ENCODE measurements at places on chromosomes 6 and 20. TPM values are rescaled to one million over a fixed set of nuclear protein-coding genes. Genes with fewer than 3 reads are reported as not detected.

ETV7 gene
- total RNA-seq: not detected

ABHD16B gene
- total RNA-seq: not detected

CDC5L gene
- total RNA-seq: 39.0 TPM

EFCAB8 gene
- not detected for total RNA-seq

BMP2 gene
- total RNA-seq: 0.84 TPM

SIRPD gene
- total RNA-seq: not detected

PRR18 gene
- total RNA-seq: 0.16 TPM

PSMB1 gene
- 175 TPM for total RNA-seq

ZC3H12D gene
- 0.14 TPM for total RNA-seq

TREML2 gene
- not detected for total RNA-seq

THBS2 gene
- total RNA-seq: 1.3 TPM

CLDN20 gene
- total RNA-seq: not detected

CLPSL1 gene
- not detected for total RNA-seq

HLA-DRA gene
- not detected for total RNA-seq

GPR6 gene
- total RNA-seq: not detected

SLC22A3 gene
- total RNA-seq: not detected

C4B gene
- 5.3 TPM for total RNA-seq

All from neural crest cell (in vitro differentiated cells).